Daoy (cell line): ENCODE measurements at places on chromosomes 1 and 21.
A peak's percentile ranks its signal among the peaks of the same experiment; 100 is the strongest.

GRCh38 chr1:227242811-227243682 lies 75.2 kb downstream of the CDC42BPA start:
- DNase-seq, result no peak

- DNase-seq, result peak; percentile 48
Observed at GRCh38 chr1:201463071-201463552, 5.9 kb downstream of the PHLDA3 start.

DNA sequence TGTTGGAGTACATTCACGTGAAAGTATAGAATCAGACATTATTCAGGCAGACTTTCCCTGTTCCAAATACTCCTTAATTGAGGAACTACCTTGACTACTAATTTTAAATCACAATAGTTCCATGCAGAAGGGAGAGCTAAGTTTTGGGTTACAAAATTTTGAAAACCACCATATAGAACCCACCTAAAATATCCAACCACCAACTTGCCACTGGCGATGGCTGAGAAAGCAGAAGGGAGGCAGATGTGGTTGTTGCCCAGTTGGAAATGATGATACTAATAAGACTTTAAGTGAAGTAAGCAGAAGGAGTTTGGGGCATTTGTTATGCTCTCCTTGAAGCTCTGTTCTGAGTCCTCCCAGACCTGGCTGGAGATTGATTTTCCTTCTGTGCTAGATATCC lies 190.7 kb downstream of the HLX start:
- no peak for DNase-seq

GRCh38 chr1:11272832-11273594 lies at the start of gene UBIAD1:
Gene UBIAD1 (plus strand): TSS chr1:11273198. CDS start chr1:11273532, 334 bp downstream.
- DNase-seq, result peak; percentile 92

- no peak for DNase-seq
Observed at GRCh38 chr1:8115769-8116167, 89.7 kb upstream of the ERRFI1 start.

DNA sequence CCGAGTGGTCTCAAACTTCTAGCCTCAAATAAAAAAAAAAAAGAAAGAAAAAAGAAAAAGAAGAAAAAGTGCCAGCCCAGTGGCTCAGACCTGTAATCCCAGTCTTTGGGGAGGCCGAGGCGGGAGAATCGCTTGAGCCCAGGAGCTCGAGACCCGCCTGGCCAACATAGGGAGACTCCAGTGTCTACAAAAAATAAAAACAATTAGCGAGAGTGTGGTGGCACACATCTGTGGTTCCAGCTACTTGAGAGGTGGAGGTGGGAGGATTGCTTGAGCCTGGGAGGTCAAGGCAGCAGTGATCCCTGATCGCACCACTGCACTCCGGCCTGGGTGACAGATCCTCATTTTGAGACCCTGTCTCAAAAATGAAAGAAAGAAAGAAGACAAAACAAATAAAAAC lies 1.4 kb upstream of the PTGFRN start:
- DNase-seq, result no peak

GRCh38 chr1:26434161-26434752 lies 2.1 kb downstream of the DHDDS start:
- DNase-seq, result peak; percentile 19

- DNase-seq, result no peak
Observed at GRCh38 chr1:156751451-156751756, at the start of gene HDGF. Gene HDGF (minus strand): TSS chr1:156751675. CDS start chr1:156751429, 246 bp downstream.
